CD4-positive, alpha-beta T cell (primary cell): ENCODE measurements at places on chromosomes 5 and 9. TPM values are rescaled to one million over a fixed set of nuclear protein-coding genes. Genes with fewer than 3 reads are reported as not detected.

DNA sequence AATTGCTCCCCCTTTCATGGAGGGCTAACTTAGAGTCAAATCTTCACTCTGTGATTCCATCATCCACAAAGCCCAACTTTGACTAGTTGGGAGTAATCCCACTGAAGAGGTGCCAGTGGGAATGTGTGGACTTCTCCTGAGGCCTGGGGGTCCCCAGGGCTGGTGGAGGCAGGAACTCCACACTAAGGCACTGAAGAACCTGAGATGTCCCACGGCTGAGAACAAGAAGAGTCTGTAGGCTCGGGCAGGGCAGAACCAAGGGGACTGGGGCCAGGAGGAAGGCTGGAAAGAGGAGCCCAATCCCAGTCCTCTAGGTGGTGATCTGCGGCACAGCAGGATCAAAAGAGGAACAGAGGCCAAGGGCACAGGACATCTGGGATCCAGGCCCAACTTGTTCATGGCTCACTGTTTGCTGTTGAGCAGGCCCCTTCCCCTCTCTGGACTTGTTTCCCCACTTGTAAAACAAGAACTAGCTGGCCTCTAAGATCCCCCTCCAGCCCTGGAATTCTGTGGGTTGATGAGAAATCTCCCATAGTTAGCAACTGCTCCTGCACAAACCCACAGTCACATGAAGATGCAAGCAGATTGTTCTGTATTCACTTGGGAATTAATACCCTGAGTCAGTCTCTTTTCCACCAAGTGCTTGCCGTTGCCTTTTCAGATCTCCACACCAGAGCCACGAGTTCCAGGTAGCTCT, 32.7 kb upstream of the ALDH1B1 start:
- no peak for DNase-seq
- H3K4me1 ChIP-seq: no peaks in the 10 kb centered on the region
- H3K27ac ChIP-seq: no peak overlapping the region
- no peaks in the 10 kb centered on the region for H3K27me3 ChIP-seq
- H3K36me3 ChIP-seq: no peaks in the 10 kb centered on the region

- no peak for DNase-seq
- no peaks in the 10 kb centered on the region for H3K4me1 ChIP-seq
- no peaks in the 10 kb centered on the region for H3K27me3 ChIP-seq
- H3K36me3 ChIP-seq: no peaks in the 10 kb centered on the region
- H3K4me3 ChIP-seq: no peak overlapping the region
These were observed 296.7 kb upstream of the PANK3 start for GRCh38 chr5:168875832-168876231.

DNA sequence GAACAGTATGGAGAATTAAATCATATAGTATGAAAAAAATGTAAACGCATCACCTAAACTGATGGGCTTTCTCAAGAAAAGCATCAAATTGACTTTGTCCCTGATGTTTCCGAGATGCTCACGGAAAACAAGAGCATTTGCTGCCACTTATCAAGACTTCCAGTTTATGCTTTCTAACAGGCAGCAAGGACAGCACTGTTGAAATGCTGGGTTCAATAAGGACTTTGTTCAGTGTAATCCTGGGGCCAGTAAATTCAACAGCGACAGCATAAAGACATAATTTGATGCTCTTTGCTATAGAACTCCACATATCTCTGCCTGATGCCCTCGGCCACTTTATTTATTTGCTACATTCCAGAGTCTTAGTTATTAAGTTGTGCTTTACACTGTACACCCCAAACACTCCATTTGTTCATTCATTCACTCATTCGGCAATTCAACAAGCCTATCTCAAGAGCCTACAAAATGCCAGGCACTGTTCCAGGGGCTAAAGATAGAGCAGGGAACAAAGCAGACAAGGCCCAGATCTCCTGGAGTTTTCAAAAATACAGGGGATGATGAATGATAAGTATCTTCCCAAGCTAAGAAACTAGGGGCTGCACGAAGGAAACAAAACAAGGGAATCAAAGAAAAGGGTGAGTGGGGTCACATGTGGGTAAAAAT, 294.6 kb downstream of the ZNF608 start:
- no peak overlapping the region for H3K27ac ChIP-seq
- no peaks in the 10 kb centered on the region for H3K36me3 ChIP-seq
- no peaks in the 10 kb centered on the region for H3K27me3 ChIP-seq
- no peak overlapping the region for H3K4me3 ChIP-seq
- DNase-seq: no peak

DNA sequence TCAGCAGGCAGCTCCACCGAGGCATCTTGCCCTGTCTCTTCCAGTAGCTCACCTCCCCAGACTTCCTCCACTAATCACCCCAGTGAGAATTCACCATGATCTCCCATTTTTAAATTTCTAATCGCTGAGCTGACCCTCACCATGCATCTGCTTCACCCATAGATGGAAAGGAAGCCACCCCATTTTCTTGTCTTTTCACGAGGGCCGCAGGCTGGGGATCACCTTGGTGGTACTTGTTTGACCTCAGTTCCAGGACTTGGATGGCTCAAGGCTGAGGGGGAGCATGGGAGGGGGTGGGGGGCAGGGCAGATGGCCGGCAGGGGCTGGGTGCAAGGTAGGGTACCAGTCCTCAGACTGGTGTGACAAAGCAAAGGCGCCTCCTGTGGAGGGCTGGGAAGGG, 3.6 kb downstream of the PROP1 start:
- no peaks in the 10 kb centered on the region for H3K4me1 ChIP-seq
- H3K27me3 ChIP-seq: peaks cover 13% of the 10 kb centered on the region
- DNase-seq: no peak
- H3K4me3 ChIP-seq: no peak overlapping the region
- no peaks in the 10 kb centered on the region for H3K36me3 ChIP-seq

DNA sequence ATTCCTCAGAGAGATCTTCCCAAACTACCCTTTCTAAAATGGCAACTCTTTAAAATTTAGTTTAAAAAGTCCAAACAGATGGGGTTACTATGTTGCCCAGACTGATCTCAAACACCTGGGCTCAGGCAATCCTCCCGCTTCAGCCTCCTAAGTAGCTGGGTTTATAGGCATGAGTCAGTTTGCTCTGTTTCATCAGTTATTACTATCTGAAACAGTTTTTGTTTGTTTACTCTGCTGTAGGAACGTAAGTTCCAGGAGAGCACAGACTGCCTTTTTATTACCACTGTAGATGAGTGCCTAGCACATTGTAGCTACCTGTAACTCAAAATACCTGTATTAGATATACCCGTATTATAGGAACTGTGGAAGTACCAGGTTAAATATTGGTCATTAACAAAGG, 89.4 kb downstream of the UHRF2 start:
- H3K4me3 ChIP-seq: no peak overlapping the region
- no peak overlapping the region for H3K27ac ChIP-seq
- no peaks in the 10 kb centered on the region for H3K27me3 ChIP-seq
- H3K36me3 ChIP-seq: peaks cover 71% of the 10 kb centered on the region

DNA sequence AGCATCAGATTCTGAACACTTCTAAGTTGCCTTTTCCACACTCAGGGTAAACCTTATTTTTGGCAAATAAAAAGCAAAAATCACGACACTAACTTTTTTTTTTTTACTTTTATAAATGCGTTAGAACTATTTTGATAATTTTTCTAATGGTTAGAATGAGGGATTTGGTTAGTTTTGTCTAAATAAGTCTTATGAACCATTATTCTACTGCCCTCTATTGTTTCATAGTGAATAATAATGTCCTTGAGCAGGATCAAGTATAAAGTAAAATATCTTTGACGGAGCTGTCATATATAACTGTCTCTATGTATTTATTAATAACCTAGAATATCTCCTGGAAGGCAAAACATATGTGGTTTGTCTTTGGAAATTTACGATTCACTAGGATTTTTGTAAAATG, 631.8 kb downstream of the GABRG2 start:
- no peak for DNase-seq
- H3K27ac ChIP-seq: no peak overlapping the region
- H3K4me1 ChIP-seq: no peaks in the 10 kb centered on the region

DNA sequence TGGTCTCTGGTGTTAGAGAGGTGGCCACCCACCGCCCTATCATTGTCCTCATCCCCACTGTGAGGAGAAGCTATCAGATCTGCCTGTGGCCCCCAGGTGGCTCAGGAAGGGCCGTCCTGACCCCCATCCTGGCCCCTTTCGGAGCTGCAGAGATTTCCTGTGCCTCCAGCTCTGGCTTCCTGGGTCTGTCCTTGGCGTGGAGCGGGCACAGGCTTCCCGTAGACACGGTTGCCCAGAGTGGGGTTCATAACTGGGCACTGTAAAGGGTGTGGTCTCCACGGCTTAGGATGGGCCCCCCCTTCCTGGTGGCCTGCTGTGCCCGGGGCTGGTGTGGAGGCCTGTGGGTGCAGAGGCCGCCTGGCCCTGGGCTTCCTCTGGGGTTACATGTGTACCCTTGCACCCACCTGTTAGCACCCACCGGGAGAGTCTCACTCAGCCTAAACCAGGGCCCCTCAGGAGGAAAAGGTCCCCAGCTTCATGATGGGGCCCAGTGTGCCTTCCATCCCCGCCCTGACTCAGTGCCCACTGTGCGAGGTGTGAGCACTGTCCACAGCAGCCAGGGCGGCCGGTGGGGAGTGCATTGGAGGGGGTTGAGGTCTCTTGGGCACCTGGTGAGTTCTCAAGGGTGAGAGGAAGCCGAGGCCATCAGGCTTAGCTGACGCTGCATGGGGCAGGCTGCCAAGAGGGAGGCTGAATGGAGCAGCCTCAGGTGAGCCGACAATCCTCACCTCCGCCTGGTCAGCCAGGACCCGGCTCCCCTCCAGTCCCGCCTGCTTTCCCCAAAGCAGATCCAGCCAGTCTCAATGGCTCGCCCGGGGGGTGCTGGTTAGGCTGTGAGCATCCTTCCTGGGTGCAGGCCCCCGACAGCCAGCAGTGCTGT, 15.3 kb upstream of the AJM1 start:
- no peak for DNase-seq
- peaks cover 46% of the 10 kb centered on the region for H3K36me3 ChIP-seq
- no peak overlapping the region for H3K4me3 ChIP-seq
- no peaks in the 10 kb centered on the region for H3K4me1 ChIP-seq
- H3K27me3 ChIP-seq: no peaks in the 10 kb centered on the region

DNA sequence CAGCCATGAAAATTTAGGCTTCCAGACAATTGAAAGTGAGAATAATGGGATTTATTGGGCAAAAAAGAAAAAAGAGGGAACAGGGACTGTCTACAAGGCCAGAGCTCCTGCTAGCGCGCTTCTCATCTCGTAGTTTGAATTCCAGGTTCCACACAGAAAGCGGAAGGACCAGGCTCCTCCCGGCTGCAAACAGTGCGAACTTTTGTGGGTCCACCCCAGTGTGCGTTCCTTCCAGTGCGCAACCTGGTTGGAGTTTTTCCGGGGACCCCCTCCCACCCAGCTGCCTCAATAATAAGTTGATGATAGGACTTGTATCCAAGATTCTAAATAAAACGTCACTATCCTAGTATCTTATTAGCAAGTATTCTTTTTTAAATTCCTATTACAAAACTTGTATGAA, 467.7 kb upstream of the TUSC1 start:
- H3K4me1 ChIP-seq: no peaks in the 10 kb centered on the region
- DNase-seq: no peak
- no peaks in the 10 kb centered on the region for H3K27me3 ChIP-seq
- H3K4me3 ChIP-seq: no peak overlapping the region
- H3K36me3 ChIP-seq: no peaks in the 10 kb centered on the region

GRCh38 chr5:151740958-151741373, 17.5 kb downstream of the ATOX1 start:
- no peak overlapping the region for H3K27ac ChIP-seq
- peaks cover 29% of the 10 kb centered on the region for H3K36me3 ChIP-seq
- no peak for DNase-seq
- peaks cover 22% of the 10 kb centered on the region for H3K4me1 ChIP-seq

DNA sequence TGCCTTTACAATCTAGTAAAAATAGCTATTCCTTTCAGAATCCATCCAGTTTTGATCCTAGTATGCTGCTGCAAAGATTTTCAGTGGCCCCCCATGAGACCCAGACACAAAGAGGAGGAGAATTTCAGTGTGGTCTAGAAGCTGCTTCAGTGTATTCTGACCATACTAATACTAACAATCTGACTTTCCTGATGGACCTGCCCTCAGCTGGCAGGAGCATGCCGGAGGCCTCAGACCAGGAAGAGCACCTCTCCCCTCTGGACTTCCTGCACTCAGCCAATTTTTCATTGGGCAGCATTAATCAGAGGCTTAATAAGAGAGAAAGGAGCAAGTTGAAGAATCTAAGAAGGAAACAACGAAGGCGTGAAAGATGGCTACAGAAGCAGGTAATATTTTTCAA, 48.5 kb downstream of the RNF180 start:
- no peaks in the 10 kb centered on the region for H3K4me1 ChIP-seq
- DNase-seq: no peak
- H3K27ac ChIP-seq: no peak overlapping the region
- no peak overlapping the region for H3K4me3 ChIP-seq
- no peaks in the 10 kb centered on the region for H3K36me3 ChIP-seq
- no peaks in the 10 kb centered on the region for H3K27me3 ChIP-seq

GRCh38 chr9:95736370-95736769, 139.1 kb upstream of the ERCC6L2 start:
- peaks cover 7% of the 10 kb centered on the region for H3K4me1 ChIP-seq
- H3K27ac ChIP-seq: no peak overlapping the region
- H3K27me3 ChIP-seq: no peaks in the 10 kb centered on the region
- H3K4me3 ChIP-seq: no peak overlapping the region
- no peaks in the 10 kb centered on the region for H3K36me3 ChIP-seq

GRCh38 chr9:88747768-88748167, 212.8 kb downstream of the NXNL2 start:
- no peak for DNase-seq
- no peak overlapping the region for H3K27ac ChIP-seq
- H3K27me3 ChIP-seq: peaks cover 2% of the 10 kb centered on the region

DNA sequence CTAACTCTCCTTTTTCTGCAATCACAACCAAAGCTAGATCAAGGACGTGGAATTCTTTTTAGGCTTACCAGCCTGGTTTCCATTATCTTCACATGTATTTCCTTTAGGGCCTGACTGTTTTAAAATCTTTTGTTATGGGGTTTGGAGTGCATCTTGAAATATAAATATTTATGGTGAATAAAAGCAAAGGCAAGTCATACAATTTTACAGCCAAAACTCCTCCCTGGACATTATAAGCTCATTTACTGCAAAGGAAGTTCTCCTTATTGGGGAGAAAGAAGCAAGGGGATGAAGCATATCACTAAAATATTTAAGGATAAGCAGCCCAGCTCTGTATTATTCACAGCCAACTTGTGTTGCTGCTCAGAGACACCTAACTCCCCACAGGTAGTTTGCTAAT, 132.2 kb upstream of the TARS1 start:
- DNase-seq: no peak
- no peaks in the 10 kb centered on the region for H3K27me3 ChIP-seq
- no peak overlapping the region for H3K27ac ChIP-seq
- no peak overlapping the region for H3K4me3 ChIP-seq
- no peaks in the 10 kb centered on the region for H3K36me3 ChIP-seq

DNA sequence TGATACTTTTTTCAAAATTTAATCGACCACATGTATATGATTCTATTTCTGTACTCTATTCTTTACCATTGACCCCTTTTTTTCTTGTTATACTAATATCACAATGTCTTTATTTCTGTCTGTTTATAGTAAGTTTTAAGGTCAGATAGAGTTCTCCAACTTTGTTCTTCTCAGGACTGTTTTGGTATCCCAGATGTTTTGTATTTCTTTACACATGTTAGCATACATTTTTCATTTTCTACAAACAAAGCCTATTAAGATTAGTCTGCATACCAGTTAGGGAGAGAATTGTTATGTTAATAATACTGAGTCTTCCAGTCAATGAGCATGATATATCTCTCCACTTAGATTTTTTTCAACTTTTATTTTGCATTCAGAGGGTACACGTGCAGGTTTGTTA, 8.2 kb upstream of the CAMK4 start:
- no peak for DNase-seq
- peaks cover 3% of the 10 kb centered on the region for H3K4me1 ChIP-seq
- no peaks in the 10 kb centered on the region for H3K36me3 ChIP-seq
- H3K27me3 ChIP-seq: no peaks in the 10 kb centered on the region

The SPINK6 gene
- total RNA-seq: not detected

The FSTL4 gene
- not detected for total RNA-seq
